ENCODE measurements at places on chromosomes 6 and 20.

- DNase-seq: no peak
These were observed 375.9 kb downstream of the RNF144B start for GRCh38 chr6:18763086-18763485.

DNA sequence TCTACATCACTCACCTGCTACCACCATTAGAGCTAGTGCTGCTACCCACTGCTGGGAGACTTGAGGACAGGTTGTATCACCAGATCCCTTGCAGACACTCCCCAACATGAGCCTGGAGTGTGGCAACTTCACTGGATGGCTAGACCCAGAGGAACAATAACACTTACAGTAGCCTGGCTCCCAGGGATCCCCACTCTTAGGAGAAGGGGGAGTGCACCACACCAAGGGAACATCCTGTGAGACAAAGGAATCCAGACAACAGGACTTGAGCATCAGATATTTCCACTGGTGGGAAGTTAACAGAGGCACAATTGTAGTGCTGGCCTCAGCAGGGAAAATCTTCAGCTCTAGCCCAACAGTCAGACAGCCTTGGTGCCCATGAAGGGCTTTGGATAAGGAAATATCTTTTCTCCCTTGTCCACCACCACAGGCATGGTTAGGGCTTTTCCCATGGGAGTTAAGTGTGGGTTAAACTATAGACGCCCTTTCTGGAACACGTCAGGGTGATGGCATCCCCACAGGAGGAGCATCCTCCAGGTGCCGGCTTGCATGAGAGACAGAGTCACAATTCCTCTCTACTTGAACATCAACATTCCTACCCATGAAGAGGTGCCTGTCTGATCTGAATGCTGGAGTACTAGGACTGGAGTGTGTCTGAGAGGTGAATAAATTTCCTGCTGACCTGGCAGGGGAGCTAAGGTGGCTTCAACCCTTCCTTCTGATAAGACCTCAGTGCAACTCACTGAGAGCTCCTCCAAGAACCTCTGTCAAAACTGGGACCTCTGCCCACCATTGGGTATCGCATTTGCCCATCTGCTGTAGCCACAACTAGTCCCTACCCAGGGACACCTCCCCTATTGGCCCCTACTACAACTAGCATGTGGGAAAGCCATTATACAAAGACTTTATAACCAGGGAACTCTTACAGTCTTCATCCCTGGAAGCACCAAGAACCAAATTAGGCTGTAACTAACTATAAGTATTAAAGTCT is 55.4 kb upstream of the SIRPG start:
- DNase-seq: no peak

DNA sequence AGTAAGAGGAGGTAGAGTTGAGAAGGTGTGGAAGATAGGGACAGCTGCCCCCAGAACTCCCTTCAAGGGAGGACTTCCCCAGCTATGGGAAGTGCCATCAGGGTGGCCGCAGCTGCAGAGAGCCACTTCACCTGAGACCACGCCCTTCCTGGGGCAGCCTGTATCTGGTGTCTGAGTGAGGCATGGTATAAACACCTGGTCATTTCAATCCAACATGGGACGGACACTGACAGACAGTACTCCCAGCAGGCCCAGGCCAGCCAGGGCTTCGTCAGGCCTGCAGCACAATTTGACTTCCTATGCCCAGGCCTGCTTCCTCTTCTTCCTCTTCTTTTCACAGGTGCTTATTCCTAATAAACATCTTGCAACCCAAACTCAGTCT is 4.5 kb downstream of the SOX12 start:
- DNase-seq: peak; percentile 18

- DNase-seq: no peak
These were observed 197.3 kb downstream of the CLVS2 start for GRCh38 chr6:123193298-123193697.

- peak; percentile 80 for DNase-seq
These were observed 12.6 kb downstream of the DYNLT1 start for GRCh38 chr6:158631678-158632537.

GRCh38 chr20:45649312-45649863 is 18.3 kb upstream of the WFDC9 start:
- no peak for DNase-seq

All from transverse colon (tissue), 4 donors.